ENCODE measurements at places on chromosomes 16 and 17.
A peak's percentile ranks its signal among the peaks of the same experiment; 100 is the strongest.

- no peak for DNase-seq
Observed at GRCh38 chr17:82913304-82914043, 73.7 kb upstream of the ZNF750 start.

- peak; percentile 70 for DNase-seq
Observed at GRCh38 chr17:63699638-63700527, at the start of gene LIMD2. Gene LIMD2 (minus strand): TSS chr17:63700125. CDS start chr17:63699298, 827 bp downstream.

GRCh38 chr17:9204637-9205329 lies 183.5 kb downstream of the NTN1 start:
- DNase-seq, result no peak

- DNase-seq, result no peak
Observed at GRCh38 chr16:58588406-58588805, 41.2 kb downstream of the CNOT1 start.

DNA sequence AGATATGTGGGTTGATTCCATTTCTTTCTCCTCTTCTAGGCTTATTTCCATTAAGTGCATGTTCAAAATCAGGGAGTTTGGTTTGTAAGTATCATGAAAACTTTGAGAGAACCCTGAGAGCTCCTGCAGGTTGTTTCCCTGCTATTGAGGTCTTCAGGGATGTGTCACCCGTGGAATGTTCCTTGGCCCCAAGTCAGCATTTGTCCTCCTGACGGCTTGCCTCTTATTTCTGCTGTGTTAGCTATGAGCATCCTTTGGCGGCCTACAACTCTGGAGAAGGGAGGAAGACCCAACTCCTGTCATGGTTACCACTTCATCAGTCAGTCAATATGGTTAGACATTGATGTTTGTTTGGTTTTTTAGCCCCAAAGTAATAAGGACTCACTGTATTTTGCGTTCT lies 180.8 kb downstream of the FTO start:
- DNase-seq, result no peak
